Left colon (tissue), 2 donors: ENCODE measurements at places on chromosomes 13 and 19. TPM values are rescaled to one million over a fixed set of nuclear protein-coding genes. Genes with fewer than 3 reads are reported as not detected.
A peak's percentile ranks its signal among the peaks of the same experiment; 100 is the strongest.

Gene SYDE1
- 7.5 TPM for total RNA-seq

DNA sequence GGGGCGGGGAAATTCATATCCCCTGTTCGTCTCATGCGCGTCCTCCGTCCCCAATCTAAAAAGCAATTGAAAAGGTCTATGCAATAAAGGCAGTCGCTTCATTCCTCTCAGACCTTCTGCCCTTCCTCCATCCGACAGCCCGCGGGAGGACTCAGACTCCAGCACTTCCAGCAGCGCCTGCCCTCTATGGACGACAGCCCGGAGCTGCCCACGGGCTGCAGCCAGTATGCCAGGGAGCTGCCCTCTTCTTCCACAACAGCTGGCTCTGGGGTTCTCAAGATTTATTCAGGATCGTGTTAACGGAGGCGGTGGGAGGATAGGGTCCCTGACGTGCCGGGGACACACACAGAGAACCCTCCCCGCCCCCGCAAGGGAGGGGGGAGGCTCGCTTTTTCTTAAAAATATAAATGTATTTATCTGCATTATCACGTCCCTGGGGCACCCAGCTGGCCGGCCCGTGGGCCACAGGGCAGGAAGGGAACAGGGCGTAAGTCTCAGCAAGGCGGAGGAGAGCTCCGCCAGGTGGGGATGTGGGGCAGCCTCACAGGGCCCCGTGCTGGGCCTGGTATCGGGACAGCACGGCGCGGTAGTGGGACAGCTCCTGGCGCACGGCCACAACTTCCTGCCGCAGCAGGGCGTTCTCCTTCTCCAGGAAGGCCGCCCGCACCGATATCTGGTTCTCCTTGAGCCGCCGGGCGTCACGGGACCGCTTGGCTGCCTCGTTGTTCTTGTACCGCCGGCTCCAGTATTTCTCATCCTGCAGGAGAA lies 6.7 kb downstream of the DBP start:
- peak; percentile 72 for DNase-seq

Gene EFNB2
- 85.0 TPM for total RNA-seq

GRCh38 chr13:79477968-79478367 lies 3.0 kb upstream of the NDFIP2 start:
- no peak for DNase-seq

Gene KLK4
- total RNA-seq: 3.5 TPM

Gene EPSTI1
- 9.4 TPM for total RNA-seq

Gene TTC9B
- total RNA-seq: 0.45 TPM

Gene HSPB6
- 16.4 TPM for total RNA-seq

GRCh38 chr13:40586886-40587565 lies 79.4 kb downstream of the FOXO1 start:
- DNase-seq: no peak

DNA sequence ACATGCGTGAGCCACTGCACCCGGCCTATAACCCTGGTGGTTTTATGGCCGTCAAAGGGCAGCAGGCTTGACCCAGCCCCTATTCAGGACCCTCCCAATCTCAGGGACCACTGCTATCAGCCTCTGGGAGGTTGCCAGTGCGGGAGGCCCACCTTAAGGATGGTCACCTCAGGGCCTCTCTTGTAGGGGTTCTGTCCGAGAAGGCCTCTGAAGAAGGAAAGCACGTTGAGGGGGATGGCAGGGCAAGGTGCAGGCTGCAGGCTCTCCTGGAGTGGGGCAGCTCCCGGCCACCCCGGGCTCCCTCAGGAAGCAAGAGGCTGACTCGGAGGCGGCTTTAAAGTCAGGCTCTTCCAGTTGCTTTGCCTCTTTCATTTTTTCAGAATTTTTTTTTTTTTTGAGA lies 6.0 kb upstream of the GRTP1 start:
- DNase-seq: peak; percentile 17

DNA sequence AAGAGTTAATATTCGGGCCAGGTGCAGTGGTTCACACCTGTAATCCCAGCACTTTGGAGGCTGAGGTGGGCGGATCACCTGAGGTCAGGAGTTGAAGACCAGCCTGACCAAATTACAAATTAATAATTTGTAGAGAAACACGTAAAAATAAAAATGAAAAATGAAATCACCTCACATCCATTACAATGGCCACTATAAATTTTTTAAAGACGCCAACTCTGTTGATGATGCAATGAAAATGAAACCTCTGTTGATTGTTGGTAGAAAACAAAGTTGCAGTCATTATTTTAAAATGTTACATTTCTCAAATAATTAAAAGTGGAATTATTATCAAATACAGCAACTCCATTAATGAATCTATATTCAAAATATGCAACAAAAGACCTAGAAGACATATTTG lies 26.8 kb downstream of the ZNF100 start:
- DNase-seq: no peak

Gene SERPINE3
- total RNA-seq: not detected

Gene AXL
- 6.3 TPM for total RNA-seq

Gene FOXA3
- 31.5 TPM for total RNA-seq

- no peak for DNase-seq
Measured at GRCh38 chr13:102784483-102784882, 10.9 kb upstream of the TEX30 start.

GRCh38 chr13:48144413-48145035 lies 49.6 kb upstream of the MED4 start:
- no peak for DNase-seq

GRCh38 chr13:76836311-76836710 lies 49.9 kb downstream of the KCTD12 start:
- DNase-seq: no peak

DNA sequence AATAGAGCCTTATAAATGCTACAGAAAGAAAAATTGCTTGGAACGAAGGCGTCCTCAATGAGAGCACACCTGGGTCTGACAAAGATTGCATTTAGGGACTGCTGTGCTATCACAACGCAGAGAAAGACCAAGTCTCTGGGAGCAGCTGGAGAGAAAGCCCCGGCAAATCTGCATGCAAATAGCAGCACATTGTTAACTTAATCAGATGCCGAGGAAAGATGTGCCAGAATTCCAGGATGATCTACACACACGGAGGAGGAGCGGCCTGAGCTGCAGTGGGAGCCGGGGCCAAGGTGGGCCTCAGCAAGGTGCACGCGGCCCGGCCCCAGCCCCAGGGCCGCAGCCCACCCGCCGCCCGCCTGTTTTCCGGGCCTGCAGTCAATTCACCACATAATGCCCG lies 1.4 kb downstream of the ZNF536 start:
- DNase-seq: no peak

Gene BRCA2
- total RNA-seq: 4.2 TPM

GRCh38 chr19:6610934-6611852 lies 20.2 kb upstream of the CD70 start:
- no peak for DNase-seq

Gene LMO7
- 169 TPM for total RNA-seq

DNA sequence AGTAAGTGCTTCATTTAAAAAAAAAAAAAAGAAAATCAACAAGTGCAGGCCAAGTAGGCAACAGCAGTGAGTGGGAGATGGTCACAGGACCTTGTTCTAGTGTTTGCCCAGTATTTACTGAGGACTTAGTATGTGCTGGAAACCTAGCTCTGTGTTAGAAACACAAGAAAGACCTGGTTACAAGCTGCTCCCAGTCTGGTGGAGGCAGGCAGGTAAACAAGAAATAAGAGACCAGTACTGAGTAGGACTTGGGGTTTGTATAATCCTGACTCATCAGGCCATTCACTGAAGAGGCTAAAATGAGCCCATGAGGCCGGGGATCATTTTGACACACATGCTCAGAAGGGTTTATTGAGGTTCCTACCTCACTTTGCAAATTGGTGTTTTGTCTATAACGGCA lies 21.5 kb upstream of the SERPINE3 start:
- no peak for DNase-seq

- DNase-seq: no peak
Measured at GRCh38 chr19:38298821-38299680, 5.0 kb upstream of the C19orf33 start.

Gene IQCN
- 4.3 TPM for total RNA-seq
